ENCODE measurements at places on chromosomes 7 and 10.

DNA sequence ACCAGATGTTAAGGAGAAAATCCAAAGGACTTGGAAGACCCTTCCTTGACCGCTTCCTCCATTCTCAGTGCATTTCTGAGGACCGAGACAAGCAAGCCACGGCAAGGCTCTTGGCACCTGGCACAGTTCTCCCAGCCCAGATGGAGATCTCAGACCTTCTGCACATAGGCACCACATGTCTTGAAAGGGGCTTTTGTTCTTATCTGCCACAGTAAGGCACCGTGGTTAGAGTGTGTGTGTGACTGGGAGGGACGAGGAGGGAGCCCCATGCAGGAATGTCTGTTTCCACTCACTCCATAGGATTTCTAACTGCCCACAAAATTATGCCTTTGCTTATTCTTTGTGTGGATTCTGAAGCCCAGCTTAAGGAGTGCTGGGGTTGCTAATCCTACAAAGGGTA is 10.3 kb upstream of the WDR86 start:
- no peak for DNase-seq

- no peak for DNase-seq
Measured at GRCh38 chr7:5419539-5420066, 4.0 kb downstream of the TNRC18 start.

- DNase-seq, result no peak
Measured at GRCh38 chr10:22386503-22386902, 41.2 kb downstream of the SPAG6 start.

DNA sequence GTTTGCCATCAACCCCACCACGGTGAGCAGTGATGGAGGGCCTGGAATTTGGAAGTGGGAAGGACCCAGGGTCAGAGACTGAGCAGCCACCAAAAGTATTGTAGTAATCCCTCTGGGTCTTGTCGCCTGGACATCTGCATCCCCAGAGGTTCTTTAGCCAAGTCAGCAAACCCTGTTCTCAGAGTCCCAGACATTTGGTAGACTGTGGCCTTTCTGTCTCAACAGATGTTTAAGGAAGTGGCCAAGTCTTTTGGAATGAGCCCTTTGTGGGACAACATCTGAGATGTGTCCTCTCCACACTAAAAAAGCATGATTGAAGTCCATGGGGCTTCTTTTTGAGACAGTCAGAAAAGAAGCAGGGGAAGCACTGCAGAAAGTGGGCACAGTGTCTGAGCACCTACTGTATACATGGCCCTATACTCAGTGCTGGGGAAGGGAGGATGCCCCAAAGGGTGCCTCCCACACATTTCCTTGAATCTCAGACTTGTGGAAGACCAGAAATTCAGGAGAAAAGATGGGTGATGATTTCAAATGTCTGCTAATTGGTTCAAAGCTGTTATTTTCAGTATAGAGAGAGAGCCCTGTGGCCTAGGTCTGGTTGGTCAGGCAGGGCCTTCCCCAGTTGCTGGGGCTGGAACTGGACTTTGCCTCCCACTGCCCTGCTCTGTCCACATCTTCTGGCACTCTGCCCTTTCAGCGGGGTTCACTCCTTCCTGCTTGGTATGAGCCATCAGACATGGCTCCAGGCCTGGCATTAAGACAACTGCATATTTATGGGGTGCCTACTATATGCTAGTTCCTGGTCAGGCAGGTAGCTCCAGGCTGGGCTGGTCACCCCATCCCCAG is 26.5 kb upstream of the VSIR start:
- no peak for DNase-seq

GRCh38 chr7:50207686-50208255 is 96.7 kb upstream of the IKZF1 start:
- DNase-seq, result no peak

GRCh38 chr10:1205450-1206030 is 149.4 kb downstream of the WDR37 start:
- DNase-seq, result no peak
